ENCODE measurements at places on chromosomes 1 and 21.

- no peak for DNase-seq
Measured at GRCh38 chr1:22402356-22403053, 49.1 kb upstream of the ZBTB40 start.

GRCh38 chr1:235669277-235669676 is 19.7 kb upstream of the GNG4 start:
- no peak for DNase-seq

GRCh38 chr1:17966341-17966740 is 141.3 kb upstream of the IGSF21 start:
- no peak for DNase-seq

DNA sequence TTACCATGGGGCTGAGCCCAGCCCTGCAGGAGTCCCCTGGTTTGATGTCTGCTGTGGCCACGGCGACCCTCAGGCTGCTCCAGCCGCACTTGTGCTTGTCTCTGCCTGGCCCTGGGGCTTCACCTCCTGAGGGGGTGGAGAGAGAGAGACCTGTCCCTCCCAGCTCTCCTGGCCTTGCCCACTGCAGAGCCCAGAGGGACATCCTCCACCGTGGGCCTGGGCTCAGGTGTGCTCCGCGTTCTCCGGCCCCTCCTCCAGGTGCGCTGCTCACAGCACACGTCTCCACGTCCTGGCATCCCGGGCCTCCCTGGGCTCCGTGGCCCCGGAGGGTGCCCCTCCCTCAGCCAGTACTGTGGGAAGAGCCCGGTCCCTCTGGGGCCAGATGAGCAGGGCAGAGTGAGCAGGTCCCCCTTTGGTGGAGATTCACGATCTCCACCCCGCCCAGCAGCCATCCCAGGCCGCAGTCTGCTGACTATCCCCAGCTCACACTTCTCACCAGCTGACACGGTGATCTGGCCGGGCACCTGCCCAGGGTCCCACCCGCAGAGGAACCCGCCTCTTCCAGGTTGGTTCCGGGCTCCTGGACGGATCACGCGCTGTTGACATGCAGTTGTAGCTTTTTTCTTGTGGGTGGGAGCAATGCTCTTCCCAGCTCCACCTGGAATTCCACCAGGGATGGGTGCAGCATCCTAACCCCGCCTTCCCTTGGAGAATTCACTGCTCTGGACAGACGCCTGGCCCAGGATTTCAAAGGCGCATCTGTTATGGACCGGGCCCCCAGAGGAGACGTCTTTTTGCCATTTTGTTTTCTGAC is 41.8 kb upstream of the POFUT2 start:
- no peak for DNase-seq

DNA sequence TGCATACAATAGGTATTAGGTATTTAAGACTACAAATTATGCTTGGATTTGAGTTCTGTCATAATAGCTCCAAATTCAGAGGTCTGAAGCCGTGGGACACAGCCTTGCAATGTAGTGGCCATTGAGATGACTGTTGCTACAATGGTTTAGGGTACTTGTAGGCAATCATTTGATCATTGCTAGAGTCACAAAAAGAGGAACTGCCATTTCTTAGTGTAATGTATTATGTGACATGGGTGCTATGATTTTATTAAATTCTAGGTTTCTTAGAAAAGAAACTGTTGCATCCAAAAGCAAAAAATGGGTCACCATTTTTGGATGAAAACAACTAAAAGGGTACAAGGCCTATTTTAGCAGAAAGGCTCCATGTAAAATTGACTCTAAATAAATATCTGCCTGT is 129.9 kb upstream of the ZNF644 start:
- no peak for DNase-seq

GRCh38 chr1:40905061-40905460 is 42.9 kb upstream of the CITED4 start:
- DNase-seq = no peak

DNA sequence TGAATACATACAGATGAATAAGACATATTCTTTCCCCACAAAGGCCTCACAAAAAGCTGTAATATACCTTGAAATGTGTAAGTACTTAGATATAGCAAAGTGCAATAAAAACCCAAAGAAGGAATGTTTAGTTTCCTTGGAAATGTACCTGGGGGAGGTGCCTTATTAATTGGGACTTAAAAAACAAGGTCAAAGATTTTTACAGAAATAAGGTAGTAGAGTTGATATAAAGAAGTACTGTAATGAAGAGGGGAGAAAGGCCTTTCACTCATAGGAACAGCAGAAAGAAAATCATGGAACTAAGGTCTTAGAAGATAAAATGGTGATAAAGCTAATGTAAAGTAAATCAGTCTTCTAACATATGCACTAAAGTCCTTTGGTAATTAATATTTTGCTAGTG is 153.9 kb upstream of the B3GALT2 start:
- no peak for DNase-seq

DNA sequence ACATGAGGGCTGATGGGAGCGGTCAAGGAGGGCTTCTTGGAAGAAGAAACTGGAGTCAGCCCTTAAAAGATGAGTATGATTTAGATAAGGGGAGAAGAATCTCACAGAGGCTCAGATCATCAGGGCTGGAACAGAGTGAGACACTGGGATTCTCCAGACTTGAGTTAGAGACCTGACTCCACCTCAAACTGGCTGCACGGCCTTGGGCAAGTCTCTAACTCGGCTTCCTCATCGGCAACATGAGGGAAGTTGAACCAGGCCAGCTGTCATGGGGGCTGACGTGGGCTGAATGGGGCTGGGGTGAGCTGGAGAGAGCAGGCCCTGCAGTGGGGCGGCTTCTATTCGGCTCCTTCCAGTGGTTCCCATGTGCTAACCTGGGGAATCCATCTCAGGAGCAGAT is 2.5 kb downstream of the C1QC start:
- DNase-seq = no peak

- no peak for DNase-seq
Measured at GRCh38 chr1:155256058-155256852, 972 bp upstream of the ENTREP3 start.

- no peak for DNase-seq
Measured at GRCh38 chr1:25732821-25733220, 67.2 kb upstream of the SELENON start.

DNA sequence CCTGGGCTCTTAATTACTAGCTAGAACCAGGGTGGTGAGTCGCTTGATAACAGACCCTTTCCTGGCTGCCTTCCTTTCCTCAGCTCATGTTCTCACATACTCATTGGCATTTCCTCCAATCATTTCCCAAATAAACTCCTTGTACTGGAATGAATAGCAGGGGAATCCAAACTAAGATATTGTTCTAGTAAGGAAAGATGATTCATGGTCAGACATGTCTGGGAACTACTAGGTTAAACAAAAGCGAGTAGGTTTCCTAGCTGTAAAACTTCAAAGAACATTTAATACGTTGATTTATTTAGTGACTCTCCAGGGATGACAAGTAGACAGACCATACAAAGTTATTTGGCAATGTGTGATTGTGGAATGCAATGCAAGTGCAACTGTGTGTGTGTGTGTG is 121.2 kb upstream of the KCNJ6 start:
- DNase-seq = no peak

DNA sequence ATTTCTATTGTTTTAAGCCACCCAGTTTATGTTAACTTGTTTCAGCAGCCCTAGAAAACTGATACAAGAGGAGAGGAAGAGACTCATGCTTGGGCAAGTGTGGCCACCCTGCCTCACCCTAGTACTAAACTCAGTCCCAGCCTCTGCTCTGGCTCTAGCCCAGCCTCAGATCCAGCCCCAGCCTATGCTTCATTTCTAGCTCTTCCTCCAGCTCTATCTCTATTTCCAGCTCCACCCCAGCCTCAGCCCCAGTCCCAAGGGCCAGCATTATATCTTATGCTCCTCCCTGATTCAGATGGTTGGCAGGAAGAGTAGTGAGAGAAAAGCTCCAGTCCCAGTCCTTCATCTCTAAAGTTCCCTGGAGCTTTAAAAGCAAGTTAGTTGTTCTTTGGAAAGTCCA is 535.5 kb downstream of the PTPRC start:
- no peak for DNase-seq

All from stimulated activated CD4-positive, alpha-beta T cell treated with anti-CD3 and anti-CD28 coated beads, TNF-alpha, amount 100 ng/mL, for 48 hours (primary cell).